ENCODE measurements at places on chromosomes 7 and 10.

DNA sequence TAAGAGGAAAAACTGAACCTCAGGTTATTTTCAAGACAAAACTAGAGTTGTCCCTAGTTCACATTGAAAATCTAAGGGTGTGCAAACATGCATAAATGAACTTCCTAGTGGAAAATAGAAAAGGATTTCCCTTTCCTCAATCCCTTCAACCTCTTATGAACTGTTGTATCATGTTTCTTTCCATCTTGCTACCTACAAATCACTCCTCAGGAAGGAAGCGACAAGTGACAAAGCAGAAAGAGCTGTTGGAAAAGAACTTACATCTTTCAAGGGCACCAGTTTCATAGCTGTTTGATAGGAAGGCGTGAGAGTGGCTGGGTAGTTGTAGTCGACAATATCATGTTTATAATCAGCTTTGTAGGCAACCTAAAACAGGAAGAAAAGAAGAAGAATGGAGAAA lies 23.9 kb downstream of the NRAP start:
- peaks cover 4% of the 10 kb centered on the region for H3K27me3 ChIP-seq
- H3K27ac ChIP-seq = no peak overlapping the region
- H3K36me3 ChIP-seq = no peaks in the 10 kb centered on the region
- H3K4me3 ChIP-seq = no peak overlapping the region
- no peak for DNase-seq

- H3K4me1 ChIP-seq = no peaks in the 10 kb centered on the region
- H3K4me3 ChIP-seq = no peak overlapping the region
- H3K27ac ChIP-seq = no peak overlapping the region
- no peaks in the 10 kb centered on the region for H3K27me3 ChIP-seq
Measured at GRCh38 chr10:36109399-36110023, 467.4 kb upstream of the FZD8 start.

DNA sequence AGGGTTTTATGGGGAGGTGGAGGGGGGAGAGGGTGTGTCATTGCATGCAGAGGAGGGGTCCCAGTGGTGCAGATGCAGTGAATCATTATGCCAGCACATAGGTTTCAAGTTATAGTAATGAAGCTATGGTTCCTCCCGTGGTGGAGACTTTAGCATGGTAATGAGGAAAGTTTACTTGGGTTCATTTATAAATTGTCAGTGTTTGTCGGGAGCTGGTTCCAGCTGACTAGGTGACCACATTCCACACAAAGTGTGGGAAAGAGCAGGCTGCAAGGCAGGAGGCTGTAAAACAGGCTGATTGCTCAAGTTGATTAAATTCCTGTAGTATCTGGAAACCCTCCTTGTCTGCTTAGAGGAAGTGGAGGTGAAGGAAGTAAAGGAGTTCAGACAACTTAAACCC lies 78.9 kb downstream of the SRI start:
- no peak overlapping the region for H3K4me3 ChIP-seq
- no peaks in the 10 kb centered on the region for H3K27me3 ChIP-seq
- no peak for DNase-seq
- H3K36me3 ChIP-seq = no peaks in the 10 kb centered on the region
- H3K4me1 ChIP-seq = no peaks in the 10 kb centered on the region

DNA sequence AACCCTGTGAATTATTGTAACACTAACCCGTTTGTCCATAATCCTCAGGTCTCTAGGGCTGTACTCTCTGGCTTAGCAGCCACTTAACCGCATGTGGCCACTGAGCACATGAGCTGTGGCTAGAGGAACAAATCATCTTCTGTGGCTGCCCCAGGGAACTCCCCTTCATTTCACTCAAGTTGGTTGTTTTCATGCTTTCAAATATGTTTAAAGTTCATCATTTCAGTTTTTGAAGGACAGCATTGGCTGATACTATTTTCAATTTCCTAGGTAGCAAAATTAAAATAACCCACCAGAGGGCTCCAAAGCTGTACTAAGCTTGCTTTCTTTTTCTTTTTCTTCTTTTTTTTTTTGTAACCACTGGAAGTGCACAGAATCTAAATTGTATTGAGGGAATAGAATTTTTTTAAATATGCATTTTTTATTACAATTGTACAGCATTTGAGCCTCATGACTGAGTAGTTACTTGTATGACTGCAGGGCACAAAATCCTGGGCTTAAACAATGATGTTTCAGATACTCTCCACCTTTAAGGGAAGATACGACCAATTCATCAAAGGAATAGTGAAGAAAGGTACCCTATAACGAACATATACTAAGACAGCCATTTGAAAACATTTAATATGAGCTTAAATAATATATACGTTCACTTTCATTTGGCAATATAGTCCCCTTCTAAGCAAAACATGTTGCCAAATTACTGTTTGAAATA lies 38.6 kb downstream of the MRC1 start:
- no peaks in the 10 kb centered on the region for H3K36me3 ChIP-seq
- H3K27me3 ChIP-seq = no peaks in the 10 kb centered on the region
- H3K27ac ChIP-seq = no peak overlapping the region

DNA sequence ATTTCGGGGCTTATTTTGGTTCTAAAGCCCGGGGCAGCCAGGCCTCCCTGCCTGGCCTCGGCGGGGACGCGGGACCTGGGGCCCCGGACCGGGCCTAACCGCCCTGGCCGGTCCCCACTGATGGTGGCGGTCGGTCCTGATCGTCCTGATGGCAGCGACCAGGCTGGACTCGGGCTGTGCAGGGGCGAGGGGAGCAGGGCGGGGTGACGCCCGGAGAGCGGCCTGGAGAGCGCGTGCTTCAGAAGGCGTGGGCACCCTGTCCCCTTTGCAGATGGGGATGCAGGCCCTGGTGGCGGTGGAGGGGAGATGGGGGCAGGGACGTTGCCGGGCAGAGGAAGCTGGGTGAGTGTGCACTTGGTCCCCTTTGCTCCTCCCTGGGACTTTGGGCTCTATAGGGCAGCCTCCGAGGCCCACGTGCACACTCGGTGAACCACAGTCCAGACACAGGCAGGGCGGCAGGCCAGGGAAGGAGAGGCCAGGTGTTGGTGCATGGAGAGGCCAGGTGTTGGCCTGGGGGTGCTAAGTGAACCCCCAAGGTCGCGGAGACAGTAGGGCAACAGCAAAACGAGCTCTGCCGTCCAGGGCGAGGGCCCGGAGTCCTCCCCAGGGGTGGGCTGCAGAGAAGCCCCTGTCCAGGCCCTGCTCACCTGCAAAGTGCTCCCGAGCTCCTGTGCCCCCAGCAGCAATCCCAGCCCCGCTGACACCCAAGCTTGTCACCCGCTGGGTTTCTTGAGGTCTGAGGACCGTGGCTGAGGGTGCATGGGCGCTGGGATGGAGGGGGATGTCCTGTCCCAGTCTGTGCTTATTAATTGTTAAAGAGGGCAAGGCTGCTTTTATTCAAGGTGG lies 42.4 kb upstream of the FAM20C start:
- peaks cover 6% of the 10 kb centered on the region for H3K36me3 ChIP-seq
- peak overlapping the region; percentile 65 for H3K4me3 ChIP-seq
- H3K4me1 ChIP-seq = peaks cover 15% of the 10 kb centered on the region
- H3K27ac ChIP-seq = peak overlapping the region; percentile 95
- H3K27me3 ChIP-seq = no peaks in the 10 kb centered on the region

GRCh38 chr7:84912018-84912417 lies 274.8 kb downstream of the SEMA3D start:
- H3K36me3 ChIP-seq = no peaks in the 10 kb centered on the region
- H3K4me3 ChIP-seq = no peak overlapping the region
- no peaks in the 10 kb centered on the region for H3K27me3 ChIP-seq
- no peaks in the 10 kb centered on the region for H3K4me1 ChIP-seq
- no peak overlapping the region for H3K27ac ChIP-seq
- DNase-seq = no peak
